Activated effector memory CD4-positive, alpha-beta T cell treated with anti-CD3 and anti-CD28 coated beads, Interleukin-2, amount 50 U/mL, for 16 hours (primary cell): ENCODE measurements at places on chromosomes 3 and 15.

- peak; percentile 27 for DNase-seq
Measured at GRCh38 chr3:127744875-127745274, 72.1 kb downstream of the ABTB1 start.

DNA sequence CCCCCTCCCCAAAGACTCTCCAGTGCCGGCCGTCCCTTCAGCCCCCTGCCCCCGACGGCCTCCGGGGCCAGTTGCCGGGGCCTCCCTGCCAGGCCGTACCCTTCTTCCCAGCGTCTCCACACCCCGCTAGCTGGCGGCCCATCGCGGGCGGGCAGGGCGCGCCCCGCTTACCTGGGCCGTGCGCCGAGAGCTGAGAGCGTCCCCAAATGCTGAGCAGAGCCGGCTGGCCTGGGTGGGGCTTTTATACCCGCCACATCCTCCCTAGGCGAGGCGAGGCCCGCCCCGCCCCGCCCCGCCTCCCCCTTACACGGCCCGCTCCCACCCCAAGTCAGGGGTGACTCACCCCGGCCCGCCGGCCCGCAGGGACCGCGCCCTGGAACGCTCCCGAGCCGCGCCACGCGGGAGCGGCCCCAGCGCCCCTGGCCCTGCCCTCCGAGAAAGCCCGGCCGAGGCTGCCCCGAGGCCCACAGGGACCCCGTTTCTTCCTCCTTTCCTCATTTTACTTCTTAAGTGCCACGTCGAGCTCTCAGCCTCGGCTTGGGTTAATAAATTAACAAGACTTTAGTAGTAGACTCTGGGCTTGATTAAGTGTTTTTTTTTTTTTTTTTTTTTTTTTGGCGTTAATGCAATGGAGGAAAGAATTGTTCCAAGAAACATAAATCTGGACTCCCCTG is at the start of gene ANXA2:
TSS of gene ANXA2 (minus strand) at position 215 of the 674 bp plus-strand sequence. CDS start 11,911 bp downstream, outside the sequence.
- peak; percentile 93 for DNase-seq

DNA sequence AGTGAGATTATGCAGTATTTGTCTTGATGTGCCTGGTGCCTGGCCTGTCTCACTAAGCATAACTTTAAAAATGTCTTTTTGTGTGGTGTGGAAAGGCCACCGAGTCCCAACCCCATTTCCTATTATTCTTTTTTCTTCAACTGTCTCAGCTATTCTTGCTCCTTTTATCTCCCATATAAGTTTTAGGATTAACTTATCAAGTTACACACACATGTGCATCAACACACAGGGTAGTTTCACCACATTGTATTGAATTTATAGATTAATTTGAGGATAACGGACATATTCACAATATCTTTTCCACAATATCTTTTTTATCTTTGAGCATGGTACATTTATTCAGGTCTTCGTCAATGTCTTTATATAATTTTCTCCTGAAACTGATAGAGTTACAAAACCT is 127.6 kb downstream of the RYR3 start:
- DNase-seq = no peak

GRCh38 chr15:59936741-59937140 is 67.4 kb upstream of the FOXB1 start:
- no peak for DNase-seq

DNA sequence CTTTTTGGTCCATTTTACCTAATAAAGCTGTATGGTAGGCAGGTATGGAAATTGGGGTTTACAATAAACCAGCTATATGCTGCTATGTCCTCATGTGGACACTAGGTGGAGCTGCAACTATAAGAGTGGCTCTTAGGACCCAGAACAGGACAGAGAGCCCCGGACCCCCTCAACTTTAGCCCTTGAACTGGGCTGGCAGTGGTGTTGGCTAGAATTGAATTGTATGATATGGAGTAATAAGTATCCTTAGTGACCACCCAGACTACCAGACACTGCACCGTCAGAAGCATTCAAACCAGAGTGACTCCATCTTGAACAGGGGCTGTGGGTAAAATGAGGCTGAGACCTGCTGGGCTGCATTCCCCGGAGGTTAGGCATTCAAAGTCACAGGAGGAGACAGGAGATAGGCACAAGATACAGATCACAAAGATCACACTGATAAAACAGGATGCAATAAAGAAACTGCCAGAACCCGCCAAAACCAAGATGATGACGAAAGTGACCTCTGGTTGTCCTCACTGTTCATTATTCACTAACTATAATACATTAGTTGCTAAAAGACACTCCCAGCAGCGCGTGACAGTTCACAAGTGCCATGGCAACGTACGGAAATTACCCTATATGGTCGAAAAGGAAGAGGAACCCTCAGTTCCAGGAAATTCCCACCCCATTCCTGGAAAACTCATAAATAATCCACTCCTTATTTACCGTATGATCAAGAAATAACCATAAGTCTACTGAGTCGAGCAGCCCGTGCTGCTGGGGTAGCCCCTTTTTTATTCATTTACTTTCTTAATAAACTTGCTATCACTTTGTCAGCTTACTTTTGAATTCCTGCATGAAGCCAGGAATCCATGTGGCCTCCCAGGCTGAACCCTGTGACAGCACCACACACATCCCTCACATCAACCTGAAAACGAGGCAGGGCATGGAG is 68.7 kb upstream of the BLM start:
- DNase-seq = peak; percentile 79

- DNase-seq = no peak
Measured at GRCh38 chr15:45372041-45372995, 6.0 kb downstream of the GATM start.

DNA sequence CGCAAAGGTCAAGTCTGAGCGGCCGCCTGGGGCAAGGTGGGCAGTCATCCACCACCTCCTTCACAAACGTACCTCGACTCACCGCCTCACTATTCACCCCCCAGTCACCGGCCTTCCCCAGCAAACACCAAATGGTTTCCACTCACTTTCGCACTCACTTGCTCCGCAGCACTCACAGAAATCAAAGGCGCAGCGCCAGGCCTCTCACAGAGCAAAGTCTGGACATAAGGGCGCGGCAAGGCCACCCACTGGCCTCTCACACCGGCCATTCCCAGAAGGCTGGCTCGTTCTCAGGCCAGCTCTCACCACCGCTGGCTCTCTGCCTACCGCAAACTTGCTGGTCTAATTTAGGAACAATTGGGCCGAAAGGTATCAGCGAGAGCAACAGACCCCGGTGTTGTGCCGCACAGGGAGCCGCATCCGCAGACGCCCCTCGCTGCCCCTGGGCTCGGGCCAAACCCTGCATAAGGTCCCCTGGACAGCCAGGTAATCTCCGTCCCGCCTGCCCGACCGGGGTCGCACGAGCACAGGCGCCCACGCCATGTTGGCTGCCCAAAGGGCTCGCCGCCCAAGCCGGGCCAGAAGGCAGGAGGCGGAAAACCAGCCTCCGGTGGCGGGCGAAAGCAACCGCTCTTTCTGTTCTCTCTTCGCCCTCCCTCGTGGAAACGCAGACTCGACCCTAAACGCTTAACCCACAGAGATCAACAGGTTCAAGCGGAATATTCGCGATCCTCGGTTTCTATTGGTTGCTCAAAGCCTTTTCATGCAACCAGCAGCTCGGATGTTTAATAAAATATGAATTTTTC is 2.9 kb downstream of the SHOX2 start:
- no peak for DNase-seq

DNA sequence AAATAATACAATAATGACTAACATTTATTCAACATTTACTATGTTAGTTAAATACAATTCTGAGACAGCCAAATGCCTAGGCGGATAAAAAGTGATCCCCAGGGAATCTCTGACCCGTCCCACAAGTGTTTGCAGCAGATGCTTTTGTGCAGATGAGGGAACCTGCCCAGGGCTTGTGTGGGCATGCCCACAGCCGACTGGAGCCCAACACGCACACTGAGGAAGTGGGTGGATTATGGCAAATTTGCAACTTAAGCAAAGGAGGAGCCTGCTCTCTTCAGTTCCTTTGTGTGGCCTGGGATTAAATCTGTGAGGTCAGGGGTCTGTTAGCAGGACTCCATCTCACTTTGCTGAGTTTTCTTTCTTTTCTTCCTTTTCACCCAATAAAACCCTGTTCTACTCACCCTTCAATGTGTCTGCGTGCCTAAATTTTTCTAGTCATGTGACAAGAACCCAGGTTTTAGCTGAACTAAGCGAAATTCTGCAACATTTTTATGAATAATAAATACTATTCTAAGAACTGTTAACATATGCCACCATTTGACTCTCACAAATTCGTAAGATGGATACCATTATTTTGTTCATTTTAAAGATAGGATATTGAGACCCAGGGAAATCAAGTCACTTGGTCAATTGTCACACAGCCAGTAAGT is 13.9 kb upstream of the RTP1 start:
- DNase-seq = no peak

DNA sequence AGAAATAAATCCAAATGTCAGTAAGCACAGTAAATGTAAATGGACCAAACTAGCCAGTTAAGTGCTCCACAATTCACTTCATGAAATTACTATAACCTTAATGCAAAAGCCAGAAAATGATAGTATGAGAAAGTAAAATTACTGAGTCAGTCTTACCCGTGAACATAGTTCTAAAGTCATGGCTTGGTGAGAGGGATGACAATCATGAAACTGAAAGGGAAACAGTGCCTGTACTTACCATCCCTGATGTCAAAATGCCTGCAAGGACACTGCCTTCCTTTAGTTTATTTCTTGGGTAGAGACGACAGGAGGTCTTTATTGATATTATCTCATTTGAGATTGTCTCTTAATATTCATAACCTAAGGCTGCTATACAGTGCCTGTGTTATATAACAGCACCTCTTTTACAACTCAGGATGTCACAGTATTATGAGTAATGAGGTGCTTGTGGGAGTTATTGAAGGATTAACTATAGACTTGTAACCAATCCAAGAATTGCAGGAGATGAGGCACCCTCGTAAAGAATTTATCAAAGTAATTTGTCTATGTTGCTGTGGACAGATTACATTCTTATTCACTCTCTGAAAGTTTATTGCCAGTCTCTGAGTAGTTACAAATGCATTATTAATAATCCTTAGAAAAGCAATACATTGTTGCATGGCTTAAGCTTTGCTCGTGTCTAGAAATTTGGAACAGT is 142.9 kb upstream of the BFSP2 start:
- no peak for DNase-seq

GRCh38 chr3:171622126-171622525 is 161.9 kb upstream of the TNIK start:
- no peak for DNase-seq

DNA sequence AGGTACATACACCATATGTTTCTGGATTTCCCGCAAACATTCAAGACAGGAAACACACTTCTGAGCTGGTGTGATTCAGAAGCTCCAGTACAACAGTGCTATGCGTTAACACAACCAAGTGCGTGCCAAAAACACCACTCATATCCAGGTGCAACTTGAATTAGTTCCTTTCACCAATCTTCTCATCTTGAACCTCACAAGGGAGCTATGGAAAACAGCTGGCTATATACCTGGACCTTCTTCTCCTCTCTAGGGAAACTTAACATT is 31.3 kb downstream of the SUSD5 start:
- DNase-seq = no peak

DNA sequence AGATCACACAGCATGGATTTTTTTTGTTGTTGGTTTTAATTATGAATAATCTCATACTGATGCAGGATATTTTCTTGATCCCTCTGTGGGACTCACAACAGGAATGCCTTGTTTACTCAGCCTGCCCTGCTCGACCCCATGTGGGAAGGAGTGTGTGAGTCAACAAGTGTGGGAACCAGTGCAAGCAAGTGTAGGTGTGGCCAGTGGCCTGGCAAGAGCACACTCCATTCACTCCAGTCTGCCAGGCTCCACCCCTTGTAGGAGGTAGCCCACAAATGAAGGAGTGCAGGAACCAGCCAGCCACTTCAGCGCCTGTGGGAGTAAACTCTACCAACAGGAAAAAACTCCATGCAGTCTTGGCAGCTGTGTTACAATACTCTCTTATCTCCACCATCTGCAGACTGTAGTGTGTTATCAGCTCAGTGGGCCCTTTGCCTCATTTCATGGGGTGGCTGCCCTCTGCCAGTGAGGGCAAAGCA is 393.6 kb downstream of the OTOL1 start:
- no peak for DNase-seq

- DNase-seq = no peak
Measured at GRCh38 chr3:64148955-64149653, 76.2 kb downstream of the PRICKLE2 start.

GRCh38 chr3:39485547-39485946 is 18.1 kb downstream of the MOBP start:
- no peak for DNase-seq

- DNase-seq = no peak
Measured at GRCh38 chr15:93109336-93110102, 20.5 kb upstream of the RGMA start.

DNA sequence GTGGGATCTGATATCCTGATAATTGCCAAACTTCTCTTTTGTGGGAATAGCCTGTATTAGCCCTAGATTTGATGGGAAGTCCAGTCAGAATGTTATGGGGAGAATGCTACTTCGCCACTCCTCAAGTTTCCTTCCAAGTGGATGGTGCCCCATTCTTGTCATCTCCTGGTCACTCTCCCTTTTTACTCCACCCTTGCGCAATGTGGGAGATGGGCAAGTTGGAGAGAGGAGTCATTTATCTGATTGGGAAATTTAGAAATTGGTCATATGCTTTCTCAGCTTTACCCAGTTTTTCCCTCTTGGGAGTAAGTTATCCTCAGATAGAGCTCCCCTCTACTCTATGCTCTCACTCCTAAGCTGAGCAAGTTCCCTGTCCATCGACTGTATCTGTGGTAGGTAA is 14.4 kb downstream of the FANCD2OS start:
- no peak for DNase-seq

DNA sequence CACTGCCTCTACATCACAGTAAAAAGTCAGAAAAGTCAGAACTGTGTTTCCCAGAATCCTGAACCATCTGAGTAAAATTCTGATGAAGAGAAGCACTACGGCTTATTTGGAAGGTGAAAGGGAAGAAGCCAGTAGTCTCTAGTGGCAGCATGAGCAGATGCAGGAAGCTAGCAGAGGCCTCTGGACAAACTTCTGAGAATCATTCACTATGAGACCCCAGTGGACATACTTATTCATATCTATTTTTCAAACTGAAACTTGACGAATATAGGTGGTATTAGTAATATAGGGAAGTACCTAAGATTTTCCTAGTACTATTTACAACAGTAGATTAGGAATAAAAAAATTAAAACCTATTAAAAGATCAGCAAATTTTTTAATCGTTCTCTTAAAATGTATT is 272.8 kb upstream of the TTC14 start:
- DNase-seq = no peak

- no peak for DNase-seq
Measured at GRCh38 chr3:14863333-14864100, 44.8 kb downstream of the FGD5 start.

- no peak for DNase-seq
Measured at GRCh38 chr3:48715174-48715800, 1.7 kb downstream of the IP6K2 start.

- DNase-seq = no peak
Measured at GRCh38 chr3:64053581-64053980, 30.3 kb upstream of the PSMD6 start.

DNA sequence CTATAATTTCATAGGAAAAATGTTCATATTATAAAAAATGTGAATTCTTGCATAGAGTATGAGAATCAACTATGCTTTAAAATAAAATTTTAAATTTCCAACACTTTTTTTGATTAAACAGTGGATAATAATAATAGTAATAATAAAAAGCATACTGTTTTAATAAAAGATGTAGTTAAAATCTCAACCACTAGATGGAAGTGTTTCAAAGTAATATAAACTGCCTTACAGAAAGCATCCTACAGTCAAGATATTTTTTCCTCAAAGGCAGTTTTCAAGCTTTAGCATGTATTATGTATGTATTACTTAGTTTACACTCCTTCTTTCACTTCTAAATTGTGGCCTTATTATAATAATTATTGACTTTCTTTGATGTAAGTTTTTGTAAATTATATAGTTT is 217.5 kb downstream of the CHL1 start:
- no peak for DNase-seq

GRCh38 chr15:74769463-74770025 is 12.3 kb upstream of the CSK start:
- no peak for DNase-seq

- DNase-seq = no peak
Measured at GRCh38 chr3:23913873-23914743, 2.7 kb downstream of the NKIRAS1 start.
